Stimulated activated CD8-positive, alpha-beta memory T cell treated with anti-CD3 and anti-CD28 coated beads, Interleukin-4, amount 100 ng/mL, for 4 hours (primary cell): ENCODE measurements at places on chromosomes 2 and 18.

DNA sequence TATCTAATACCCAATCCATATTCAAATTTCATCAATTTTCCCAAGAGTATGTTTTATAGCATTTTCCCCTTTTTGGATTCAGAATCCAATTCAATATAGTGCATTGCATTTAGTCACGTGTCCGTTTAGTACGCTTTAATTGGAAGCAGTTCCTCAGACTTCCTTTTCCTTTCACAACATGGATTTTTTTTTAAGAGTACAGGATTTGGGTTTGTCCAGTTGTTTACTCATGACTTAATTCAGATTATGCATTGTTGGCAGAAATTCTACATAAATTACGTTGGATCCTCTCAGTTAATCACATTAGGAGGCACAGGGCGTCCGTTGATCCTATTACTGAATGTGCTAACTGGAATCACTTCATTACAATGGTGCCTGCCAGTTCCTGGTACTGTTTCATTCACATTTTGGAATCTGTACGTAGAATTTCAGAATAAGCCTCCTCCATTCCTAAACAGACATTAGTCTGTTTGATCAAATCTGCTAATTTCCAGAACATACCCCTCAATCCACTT is 70.0 kb upstream of the ATIC start:
- DNase-seq: no peak

DNA sequence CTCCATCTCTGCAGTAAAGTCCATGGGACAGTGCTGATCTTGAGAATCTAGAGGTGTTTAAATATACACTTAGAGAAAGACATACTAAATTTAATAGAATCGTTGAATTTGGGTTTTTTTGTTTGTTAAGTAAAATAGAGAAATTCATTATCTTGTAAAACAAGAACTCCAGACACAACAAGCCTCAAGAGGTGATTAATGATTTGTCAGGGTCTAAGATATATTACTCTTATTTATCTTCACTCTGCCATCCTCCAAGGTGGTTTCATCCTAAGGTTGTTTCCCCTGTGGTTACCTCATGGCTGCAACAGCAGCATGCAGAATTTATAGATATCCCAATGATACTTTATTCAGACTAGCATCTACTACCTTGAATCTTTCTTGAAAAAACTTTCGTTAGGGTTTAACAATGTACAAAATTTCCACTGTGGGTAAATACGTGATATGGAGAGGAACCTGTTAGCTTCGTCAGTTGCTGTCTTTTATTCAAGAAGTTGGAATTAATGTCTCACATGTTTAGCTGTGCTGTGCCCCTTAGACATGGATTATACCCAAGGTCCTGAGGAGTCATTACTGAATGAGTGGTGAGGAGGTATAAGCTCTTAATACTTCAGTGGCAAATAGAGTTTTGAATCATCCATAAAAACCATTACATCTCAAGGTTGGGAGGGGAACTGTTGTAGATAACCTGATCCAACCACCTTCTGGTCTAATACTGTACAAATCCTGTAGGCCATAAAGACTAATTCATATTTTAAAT is 128.0 kb downstream of the GPD2 start:
- no peak for DNase-seq

GRCh38 chr2:36069074-36069473 is 286.5 kb upstream of the CRIM1 start:
- DNase-seq: no peak

- no peak for DNase-seq
These were observed 57.0 kb upstream of the KCNG2 start for GRCh38 chr18:79740521-79741361.

DNA sequence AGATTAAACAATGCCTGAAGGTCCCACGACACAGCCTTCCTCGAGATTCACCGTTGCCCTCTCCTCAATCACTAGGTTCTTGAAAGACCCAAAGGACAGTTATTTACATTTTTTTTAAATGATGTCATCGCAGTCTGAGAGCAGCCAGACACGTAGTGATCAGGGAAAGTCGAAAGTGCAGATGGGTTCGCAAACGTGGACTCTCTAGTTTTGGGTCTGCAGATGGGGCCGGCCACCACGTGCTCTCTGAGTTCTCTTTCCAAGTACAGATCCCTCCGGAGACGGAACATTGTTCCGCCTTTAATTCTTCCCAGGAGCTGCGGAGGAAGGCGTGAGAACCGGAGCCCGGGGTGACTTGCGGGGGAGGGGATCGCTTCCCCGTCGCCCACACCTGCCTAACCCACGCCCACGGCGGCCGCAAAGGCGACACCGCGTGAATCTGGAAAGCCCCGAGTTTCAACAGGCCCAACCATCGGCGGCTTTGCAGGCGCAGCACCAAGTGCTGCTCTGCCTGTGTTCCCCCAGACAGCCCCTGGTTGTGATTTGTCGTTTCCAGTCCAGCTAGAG is 54.3 kb downstream of the PKDCC start:
- DNase-seq: peak; percentile 89

DNA sequence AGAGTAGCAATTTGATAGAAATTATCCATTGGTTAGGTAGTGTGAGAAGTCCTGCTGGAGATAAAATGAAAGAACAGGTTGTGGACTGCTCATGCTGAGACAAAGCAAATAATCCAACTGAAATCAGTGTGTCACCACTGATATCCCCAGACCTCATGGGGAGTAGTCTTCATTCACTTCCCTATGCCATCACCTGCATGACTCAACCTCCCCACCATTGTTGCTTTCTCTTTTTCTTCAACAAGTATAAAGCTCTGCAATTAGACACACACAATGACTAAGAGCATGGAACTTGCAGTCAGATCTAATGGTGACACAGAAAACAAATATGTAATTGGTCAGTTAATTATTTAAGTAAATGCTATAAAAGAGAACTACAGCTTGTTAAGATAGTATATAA is 475.3 kb downstream of the RIT2 start:
- DNase-seq: no peak

DNA sequence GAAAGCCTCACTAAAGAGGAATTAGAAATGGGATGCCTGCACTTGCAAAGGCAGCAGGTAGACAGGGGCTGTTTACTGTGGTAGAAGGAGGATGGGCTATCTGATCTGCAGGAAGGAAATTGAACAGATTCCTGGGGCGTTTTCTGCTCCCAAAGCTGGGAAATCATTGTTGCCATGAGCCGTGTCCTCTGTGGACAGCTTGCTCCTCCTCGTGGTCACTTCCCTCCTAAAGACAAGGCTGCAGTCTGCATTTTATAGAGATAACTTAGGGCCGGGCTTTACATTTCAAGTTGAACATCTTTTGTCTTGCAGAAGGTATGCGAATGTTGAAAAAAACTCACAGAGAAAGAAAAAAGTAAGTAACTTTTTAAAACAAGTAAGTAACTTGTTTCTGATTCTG is 50.9 kb downstream of the DCDC2C start:
- DNase-seq: no peak

DNA sequence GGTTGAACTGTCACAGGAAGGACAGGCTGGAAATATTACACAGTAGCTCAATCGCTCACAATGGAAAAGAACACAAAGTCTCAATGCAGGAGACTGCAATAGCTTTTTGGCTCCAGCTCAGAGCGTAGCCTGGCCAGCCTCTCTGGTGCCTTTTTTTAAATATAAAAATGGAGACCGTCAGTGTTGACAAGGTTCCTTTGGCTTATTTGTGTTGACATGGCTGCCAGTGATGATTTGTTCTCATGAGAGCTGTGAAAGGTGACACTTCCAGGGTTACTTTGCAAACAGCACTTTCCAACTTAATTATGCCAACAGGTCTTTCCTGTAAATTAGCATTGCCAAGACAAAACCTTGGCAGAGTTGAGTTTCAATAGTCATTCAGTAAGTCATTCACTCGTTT is 70.8 kb downstream of the KCNE4 start:
- DNase-seq: no peak

DNA sequence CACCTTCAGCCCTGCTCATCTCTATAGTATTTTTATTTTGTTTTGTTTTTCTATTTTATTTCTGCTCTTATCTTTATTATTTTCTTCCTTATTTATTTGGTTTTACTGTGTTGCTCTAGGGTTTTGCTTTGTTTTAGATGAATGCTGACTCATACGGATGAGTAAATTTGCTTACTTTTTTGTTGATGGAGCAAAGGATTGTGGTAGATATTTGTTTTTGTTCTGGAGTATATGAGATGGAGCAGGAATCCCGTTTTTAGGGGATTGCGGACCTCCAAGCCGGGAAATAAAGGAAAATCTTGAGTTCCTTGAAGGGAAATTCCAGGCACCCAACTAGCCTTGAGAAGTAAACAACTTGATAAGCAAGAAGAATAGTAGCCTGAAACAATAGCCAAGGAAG is 15.3 kb upstream of the COLEC12 start:
- no peak for DNase-seq

DNA sequence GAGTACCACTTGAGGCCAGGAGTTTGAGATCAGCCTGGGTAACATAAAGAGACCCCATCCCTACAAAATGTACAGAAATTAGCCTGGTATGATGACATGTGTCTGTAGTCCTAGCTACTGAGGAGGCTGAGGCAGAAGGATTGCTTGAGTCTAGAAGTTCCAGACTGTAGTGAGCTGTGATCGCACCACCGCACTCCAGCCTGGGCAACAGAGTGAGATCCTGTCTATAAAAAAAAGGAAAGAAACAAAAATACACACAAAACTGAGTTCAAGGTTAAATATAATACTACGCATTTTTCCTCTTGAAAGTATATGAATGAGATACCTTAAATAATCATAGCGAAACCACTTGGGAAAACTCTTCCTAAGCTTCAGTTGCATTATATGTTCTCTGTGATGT is 94.0 kb downstream of the LDLRAD4 start:
- no peak for DNase-seq

GRCh38 chr2:97806738-97807618 is 93.6 kb downstream of the ZAP70 start:
- peak; percentile 45 for DNase-seq

DNA sequence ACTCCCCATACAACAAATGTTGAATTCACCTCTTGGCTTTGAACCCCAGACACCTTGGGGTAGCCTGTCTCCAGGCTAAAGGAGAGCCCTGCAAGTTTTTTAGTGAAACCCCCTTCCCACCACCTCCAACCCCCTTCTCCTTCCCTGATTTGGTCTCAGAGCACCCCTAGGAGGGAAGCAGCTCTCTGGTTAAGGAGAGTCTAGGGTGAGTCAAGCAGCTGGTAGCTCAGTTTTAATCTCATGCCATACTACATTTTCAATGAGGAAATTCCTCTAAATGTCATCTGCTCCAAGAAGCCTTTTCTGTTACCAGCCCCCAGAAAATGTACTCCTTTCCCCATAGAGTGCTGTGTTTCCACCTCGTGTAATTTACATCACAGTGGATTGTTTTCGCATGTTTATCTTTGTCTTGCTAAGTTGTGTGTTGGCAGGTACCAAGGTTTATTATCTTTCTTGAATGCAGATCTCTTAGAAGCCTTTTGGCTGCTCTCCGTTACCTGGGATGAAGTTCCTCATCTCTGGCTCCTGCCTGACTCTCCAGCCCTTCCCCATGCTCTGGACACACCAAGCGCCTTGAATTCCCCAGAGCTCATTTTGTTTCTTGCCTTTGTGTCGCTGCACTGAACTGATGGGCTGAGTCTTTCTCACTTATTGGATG is 82.2 kb downstream of the ASAP2 start:
- no peak for DNase-seq

DNA sequence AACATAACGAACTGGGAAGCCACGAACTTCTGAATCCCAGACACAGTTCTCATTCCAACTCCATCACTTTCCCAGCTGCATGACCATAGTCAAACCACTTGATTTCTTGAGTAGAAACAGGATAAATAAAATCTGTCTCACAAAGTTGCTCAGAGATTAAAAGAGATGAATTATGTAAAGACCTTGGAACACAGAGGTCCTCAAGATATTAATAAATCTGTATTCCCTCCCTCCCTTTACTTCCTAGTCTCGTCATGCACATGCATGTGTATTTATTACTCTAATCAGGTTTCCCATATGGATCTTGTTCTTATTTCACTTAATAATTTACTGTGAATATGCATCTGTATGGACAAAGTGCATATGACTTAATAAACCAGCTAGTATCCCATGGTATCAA is 21.1 kb upstream of the CSRNP3 start:
- no peak for DNase-seq

GRCh38 chr2:235034265-235035118 is 82.7 kb downstream of the SH3BP4 start:
- DNase-seq: no peak

GRCh38 chr2:5125017-5125730 is 567.0 kb upstream of the SOX11 start:
- no peak for DNase-seq

- DNase-seq: no peak
These were observed 512.0 kb downstream of the CMPK2 start for GRCh38 chr2:6353669-6354068.

DNA sequence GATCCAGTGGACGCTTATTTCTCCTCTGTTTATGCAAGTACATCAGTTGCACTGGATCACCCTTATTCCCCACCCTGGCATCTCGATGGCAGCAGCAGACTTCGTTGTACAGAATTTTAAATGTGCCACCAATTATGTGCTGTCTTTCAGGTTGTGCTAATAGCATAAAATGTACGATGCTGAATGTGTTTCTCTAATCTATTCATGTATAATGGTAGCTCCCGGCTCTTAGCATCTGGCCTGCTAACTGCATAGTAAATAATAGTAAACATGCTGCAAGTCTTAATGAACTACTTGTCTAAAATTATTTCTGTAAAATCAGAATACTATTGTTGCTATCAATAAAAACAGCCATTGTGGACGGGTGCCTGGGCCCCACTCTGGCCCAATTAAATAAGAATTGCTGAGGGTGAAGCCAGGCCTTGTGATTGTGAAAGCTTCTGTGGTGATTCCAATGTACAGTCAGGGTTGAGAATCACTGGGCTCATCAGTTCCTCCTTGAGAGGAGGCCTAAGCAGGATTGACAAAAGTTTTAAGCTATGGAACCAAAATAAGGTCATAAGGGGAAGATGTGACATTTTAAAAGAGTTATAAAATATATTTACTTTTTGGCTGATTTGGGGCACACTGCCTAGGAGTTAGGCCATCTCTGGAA is 14.4 kb upstream of the MYO3B start:
- DNase-seq: no peak
